MCF 10A (cell line): ENCODE measurements at places on chromosomes 16 and 17.

- peaks cover 4% of the 10 kb centered on the region for H3K4me1 ChIP-seq
- DNase-seq, result no peak
- H3K27me3 ChIP-seq, result no peaks in the 10 kb centered on the region
These were observed 6.2 kb upstream of the NUPR1 start for GRCh38 chr16:28544998-28545397.

DNA sequence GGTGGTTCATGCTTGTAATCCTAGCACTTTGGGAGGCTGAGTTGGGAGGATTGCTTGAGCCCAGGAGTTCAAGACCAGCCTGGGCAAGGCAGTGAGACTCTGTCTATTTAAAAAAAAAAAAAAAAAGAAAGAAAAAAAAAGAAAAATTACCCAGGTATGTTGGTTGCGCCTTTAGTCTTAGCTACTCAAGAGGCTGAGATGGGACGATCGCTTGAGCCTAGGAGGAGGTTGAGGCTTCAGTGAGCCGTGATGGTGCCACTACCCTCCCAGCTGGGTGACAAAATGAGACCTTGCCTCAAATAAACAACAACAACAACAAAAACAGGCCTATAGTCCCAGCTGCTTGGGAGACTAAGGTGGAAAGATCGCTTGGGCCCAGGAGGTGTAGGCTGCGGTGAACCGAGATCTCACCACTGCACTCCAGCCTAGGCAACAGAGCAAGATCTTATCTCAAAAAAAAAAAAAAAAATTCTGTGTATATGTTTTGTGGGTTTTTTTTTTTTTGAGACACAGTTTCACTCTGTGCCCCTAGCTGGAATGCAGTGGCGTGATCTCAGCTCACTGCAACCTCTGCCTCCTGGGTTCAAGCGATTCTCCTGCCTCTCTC is 12.5 kb upstream of the ANKRD40CL start:
- no peaks in the 10 kb centered on the region for H3K27me3 ChIP-seq
- no peaks in the 10 kb centered on the region for H3K36me3 ChIP-seq

DNA sequence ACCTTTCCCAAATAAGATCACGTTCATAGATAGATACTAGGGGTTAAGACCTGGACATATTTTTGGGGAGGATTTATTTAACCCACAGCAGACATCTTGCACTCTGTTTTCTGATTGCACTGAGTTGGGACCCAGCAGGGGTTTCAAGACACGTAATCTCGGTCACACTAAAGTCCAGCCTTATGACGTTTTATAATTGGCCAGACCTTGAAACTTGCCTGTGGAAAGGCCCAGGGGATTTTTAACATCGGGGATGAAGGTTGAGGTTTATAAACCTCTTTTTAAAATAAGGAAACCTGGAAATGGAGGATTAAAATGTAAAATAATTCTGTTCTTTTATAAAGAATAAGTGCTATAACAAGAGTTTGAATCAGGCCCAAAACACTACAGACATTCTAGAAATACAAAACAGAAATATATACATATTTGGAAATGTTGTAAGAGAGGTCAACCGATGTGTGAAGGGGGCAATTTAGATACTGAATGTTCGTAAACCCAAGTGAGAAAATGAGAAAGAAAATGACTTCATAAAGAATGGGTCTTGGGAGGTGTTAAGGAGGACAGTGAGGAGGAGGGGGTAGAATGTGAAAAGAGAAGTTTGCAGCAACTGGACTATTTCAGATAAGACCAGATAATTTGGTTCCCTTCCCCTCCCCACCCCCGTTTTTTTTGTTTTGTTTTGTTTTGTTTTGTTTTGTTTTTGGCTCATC is 61.1 kb upstream of the NOL11 start:
- no peaks in the 10 kb centered on the region for H3K27me3 ChIP-seq
- no peak overlapping the region for H3K4me3 ChIP-seq
- no peak for DNase-seq
- no peak overlapping the region for H3K27ac ChIP-seq

DNA sequence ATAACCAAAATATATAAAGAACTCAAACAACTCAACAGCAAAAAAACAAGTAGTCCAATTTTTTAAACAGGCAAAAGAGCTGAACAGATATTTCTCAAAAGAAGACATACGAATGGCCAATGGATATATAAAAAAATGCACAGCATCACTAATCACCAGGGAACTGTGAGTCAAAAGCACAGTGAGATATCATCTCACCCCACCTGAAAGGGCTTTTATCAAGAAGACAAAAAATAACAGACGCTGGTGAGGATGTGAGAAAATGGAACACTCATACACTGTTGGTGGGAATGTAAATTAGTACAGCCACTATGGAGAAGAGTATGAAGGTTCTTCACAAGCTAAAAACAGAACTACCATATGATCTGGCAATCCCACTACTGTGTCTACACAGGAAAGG is 7.4 kb downstream of the XYLT1 start:
- no peak overlapping the region for H3K4me3 ChIP-seq
- H3K27me3 ChIP-seq, result no peaks in the 10 kb centered on the region
- no peak for DNase-seq
- no peaks in the 10 kb centered on the region for H3K36me3 ChIP-seq
- H3K27ac ChIP-seq, result no peak overlapping the region

DNA sequence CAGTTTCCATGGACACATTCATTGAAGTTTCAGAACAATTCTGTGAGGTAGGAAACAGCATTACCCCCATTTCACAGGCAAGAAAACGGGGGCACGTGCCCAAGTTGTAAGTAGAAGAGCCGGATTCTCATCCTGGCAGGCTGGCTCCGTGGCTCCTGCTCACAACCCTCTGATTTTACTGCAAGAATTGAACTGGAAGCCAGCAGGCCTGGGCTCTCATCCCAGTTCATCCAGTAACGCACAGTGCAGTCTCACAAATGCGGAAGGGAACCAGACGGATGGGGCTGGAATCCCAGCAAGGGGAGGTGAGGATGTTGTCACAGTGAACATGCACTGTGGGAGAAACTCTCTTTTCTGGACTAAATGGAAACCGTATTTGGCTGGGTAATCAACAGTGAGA is 40.7 kb upstream of the DOC2B start:
- H3K4me1 ChIP-seq, result no peaks in the 10 kb centered on the region
- no peak overlapping the region for H3K27ac ChIP-seq
- no peak for DNase-seq
- H3K4me3 ChIP-seq, result no peak overlapping the region
- peaks cover 10% of the 10 kb centered on the region for H3K27me3 ChIP-seq

DNA sequence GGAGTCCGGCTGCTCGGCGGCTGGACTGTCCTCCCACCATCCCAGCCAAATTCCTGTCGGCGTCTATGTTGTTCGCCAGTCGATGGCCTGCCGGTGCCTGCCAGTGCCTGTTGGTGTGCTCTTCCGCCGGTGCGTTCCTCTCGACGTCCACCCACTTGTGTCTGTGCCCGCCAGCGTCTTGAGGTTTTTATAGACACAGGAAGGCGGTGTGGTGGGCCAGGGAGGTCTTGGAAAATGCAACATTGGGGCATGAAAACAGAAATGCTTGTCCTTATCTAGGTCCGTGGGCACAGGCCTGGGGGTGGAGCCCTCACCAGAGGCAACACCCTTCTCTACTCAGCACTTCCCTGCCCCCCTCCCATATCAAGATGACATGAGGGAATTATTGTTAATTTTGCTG is 167.8 kb downstream of the IRF8 start:
- no peak for DNase-seq
- peaks cover 70% of the 10 kb centered on the region for H3K27me3 ChIP-seq
- no peak overlapping the region for H3K27ac ChIP-seq

GRCh38 chr16:85245307-85246172 is 133.3 kb upstream of the CIBAR2 start:
- no peaks in the 10 kb centered on the region for H3K36me3 ChIP-seq
- no peak overlapping the region for H3K4me3 ChIP-seq
- peaks cover 11% of the 10 kb centered on the region for H3K4me1 ChIP-seq
- no peak overlapping the region for H3K27ac ChIP-seq

- H3K36me3 ChIP-seq, result peaks cover 10% of the 10 kb centered on the region
- H3K27ac ChIP-seq, result no peak overlapping the region
- DNase-seq, result no peak
- H3K27me3 ChIP-seq, result no peaks in the 10 kb centered on the region
These were observed 43.6 kb upstream of the PIK3R6 start for GRCh38 chr17:8910969-8911604.

DNA sequence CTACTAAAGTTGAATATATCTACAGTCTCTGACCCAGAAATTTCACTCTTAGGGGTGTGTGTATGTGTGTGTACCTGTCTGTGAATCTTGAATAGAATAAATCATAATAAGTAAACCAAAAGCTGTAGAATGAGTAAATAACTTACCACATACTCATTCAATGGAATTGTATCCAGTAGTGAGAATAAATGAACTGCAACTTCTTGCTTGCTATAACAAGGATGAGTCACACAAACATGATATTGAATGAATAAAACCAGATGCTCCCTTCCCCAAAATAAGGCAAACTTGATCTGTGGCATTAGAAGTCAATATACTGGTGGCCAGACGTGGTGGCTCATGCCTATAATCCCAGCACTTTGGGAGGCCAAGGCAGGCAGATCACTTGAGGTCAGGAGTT is 259.8 kb upstream of the MON1B start:
- H3K27me3 ChIP-seq, result no peaks in the 10 kb centered on the region
- peaks cover 7% of the 10 kb centered on the region for H3K4me1 ChIP-seq
- no peak for DNase-seq
- H3K4me3 ChIP-seq, result no peak overlapping the region
- peaks cover 5% of the 10 kb centered on the region for H3K36me3 ChIP-seq
- no peak overlapping the region for H3K27ac ChIP-seq

DNA sequence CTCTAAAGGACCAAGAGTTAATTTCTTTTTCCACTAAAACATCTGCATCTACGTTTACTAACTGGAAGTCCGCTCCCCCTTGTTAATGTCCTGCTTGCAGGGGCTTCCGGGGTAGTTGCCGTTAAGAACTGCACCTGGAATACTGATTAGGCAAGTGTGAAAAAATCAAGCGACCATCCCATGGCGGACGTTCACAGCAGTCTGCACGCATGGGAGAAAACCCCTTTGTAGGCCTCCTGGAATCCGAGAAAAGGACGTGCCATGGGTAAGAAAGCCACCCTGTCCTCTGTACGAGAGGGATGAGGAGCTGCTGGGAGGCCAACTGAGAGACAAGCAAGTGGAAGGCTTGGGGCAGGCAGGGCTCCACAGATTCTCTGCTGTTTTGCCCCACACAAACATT is 14.9 kb downstream of the SNN start:
- H3K4me1 ChIP-seq, result peaks cover 19% of the 10 kb centered on the region
- H3K36me3 ChIP-seq, result peaks cover 88% of the 10 kb centered on the region
- H3K4me3 ChIP-seq, result no peak overlapping the region
- peak overlapping the region; percentile 50 for H3K27ac ChIP-seq

DNA sequence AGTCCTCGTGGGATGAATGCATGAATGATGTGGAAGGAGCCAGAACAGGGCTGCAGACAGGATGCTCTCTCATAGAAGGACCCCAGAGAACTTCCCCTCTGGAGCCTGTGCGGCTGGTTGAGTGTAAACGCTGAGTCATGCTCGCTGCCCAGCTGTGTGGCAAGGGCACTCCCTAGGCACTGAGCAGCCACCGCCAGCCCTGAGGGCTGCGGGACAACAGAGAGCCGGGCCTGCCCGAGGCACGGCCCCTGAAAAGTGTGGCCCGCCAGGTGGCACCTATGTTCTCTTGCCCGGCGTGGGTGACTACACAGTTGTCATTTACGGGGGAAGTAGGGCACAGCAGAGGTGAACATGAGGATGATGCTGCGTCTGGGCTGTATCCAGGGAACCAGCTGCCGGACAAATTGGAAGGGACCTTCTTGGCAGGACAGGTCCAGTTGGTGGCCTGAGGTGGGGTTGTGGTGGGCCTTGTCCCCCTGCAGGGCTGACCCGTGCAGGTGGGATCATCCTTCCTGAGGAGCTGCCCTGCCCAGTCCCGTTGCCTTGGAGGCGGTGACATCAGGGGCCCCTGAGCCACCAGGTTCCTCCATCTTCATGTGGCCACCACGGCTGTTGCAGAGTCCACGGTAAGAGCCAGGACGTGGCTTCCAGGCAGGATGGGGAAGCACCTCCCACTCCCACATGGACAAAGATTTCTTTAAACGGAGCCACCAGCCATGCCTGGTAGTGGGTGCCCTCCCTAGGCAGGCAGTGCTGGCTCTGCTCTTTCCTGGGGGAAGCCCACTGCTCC is 94.8 kb upstream of the CBX4 start:
- no peaks in the 10 kb centered on the region for H3K27me3 ChIP-seq
- H3K4me3 ChIP-seq, result no peak overlapping the region
- H3K27ac ChIP-seq, result no peak overlapping the region
- H3K4me1 ChIP-seq, result peaks cover 18% of the 10 kb centered on the region

DNA sequence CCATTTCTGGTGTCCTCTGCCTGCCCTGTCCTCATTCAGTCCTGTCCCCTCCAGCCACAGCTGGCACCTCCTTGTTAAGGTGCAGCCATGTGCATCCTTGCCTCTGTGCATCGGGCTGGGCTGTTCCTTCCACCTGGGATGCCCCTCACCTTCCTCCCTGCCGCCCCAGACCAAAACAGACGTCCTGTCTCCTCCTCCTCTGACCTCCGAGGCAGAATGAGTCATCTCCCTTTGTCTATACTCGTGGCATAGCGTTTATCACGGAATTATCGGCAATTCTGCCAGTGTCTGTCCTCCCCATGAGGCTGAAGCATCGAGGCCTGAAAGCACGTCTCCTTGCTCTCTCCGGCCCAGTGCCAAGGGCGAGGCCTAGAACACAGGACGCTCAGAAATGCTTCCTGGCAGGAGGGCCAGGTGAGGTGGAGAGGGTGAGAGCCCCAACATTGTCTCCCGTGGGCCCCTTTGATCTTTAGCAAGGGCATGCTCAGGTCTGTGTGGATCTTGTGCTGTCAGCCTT is 4.6 kb downstream of the RAI1 start:
- peak; percentile 94 for DNase-seq
- H3K4me1 ChIP-seq, result peaks cover 46% of the 10 kb centered on the region
- H3K36me3 ChIP-seq, result peaks cover 5% of the 10 kb centered on the region
- no peaks in the 10 kb centered on the region for H3K27me3 ChIP-seq
- peak overlapping the region; percentile 72 for H3K27ac ChIP-seq

DNA sequence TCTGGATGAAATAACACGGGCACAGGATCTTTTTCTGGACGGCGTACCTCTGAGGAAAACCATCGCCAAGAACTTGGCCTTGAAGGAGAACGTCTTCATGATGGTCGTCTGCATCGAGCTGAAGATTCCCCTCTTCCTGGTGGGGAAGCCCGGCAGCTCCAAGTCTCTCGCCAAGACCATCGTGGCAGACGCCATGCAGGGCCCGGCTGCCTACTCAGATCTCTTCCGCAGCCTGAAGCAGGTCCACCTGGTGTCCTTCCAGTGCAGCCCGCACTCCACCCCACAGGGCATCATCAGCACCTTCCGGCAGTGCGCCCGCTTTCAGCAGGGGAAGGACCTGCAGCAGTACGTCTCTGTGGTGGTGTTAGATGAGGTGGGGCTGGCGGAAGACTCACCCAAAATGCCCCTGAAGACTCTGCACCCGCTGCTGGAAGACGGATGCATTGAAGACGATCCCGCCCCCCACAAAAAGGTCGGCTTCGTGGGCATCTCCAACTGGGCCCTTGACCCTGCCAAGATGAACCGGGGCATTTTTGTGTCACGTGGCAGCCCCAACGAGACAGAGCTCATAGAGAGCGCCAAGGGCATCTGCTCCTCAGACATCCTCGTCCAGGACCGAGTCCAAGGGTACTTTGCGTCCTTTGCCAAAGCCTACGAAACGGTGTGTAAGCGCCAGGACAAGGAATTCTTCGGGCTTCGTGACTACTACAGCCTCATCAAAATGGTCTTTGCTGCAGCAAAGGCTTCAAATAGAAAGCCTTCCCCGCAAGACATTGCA is 68.3 kb upstream of the ENDOV start:
- no peak overlapping the region for H3K27ac ChIP-seq
- no peak for DNase-seq
- no peaks in the 10 kb centered on the region for H3K27me3 ChIP-seq
- no peak overlapping the region for H3K4me3 ChIP-seq
- H3K4me1 ChIP-seq, result no peaks in the 10 kb centered on the region
